HFFc6 (cell line): ENCODE measurements at places on chromosomes 7 and 10. TPM values are rescaled to one million over a fixed set of nuclear protein-coding genes. Genes with fewer than 3 reads are reported as not detected.

SDK1 gene
- total RNA-seq, result not detected in 3 replicates

GRCh38 chr7:143463556-143463955 is 14.1 kb upstream of the TAS2R41 start:
- no peak for DNase-seq

DNA sequence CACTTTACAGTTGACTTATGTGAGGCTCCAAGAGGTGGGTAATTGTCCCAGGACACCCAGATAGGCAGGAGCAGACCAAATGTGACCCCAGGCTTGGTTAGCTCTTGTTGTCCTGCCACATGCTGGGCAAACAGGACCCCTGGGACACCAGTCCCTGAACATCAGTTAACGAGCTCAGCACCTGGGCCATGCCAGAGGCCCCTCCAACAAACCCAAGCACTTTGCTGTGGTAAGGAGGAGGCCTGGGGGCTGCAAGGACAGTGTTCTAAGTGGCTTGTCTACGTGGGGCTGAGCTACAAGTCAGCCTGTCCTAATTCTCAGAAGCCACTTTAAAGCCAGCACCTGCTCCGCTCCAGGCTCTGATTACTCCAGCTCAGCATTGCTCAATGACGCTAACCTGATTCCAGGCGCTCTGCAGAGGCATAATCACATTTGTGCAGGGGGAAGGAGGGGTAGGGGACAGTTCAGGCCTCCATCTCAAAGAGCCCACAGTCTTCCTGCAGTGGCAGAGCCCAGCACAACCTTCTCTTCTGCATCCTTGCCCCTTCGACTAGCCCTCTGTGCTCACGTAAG is 57.2 kb downstream of the DDC start:
- DNase-seq, result no peak

DNA sequence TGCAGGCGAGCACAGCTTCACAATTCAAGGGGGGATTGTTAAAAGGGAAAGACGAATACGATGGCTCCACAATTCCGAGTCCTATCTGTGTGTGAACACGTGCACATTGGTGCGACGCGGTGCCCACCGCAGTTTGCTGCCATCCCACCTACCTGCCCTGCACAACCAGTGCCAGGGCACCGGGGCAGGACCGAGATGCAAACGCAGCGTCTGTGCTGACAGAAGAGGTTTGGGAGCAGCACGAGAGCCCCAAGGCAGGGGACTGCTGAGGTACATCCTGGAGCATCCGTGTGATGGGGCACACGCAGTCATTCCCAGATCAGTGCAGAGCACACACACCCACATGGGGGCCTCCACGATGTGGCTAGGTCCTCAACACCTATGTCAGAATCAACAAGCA is 221.3 kb downstream of the DNAJB6 start:
- no peak for DNase-seq

GRCh38 chr7:47914717-47915615 is 33.3 kb downstream of the PKD1L1 start:
- DNase-seq, result peak; percentile 1

DNA sequence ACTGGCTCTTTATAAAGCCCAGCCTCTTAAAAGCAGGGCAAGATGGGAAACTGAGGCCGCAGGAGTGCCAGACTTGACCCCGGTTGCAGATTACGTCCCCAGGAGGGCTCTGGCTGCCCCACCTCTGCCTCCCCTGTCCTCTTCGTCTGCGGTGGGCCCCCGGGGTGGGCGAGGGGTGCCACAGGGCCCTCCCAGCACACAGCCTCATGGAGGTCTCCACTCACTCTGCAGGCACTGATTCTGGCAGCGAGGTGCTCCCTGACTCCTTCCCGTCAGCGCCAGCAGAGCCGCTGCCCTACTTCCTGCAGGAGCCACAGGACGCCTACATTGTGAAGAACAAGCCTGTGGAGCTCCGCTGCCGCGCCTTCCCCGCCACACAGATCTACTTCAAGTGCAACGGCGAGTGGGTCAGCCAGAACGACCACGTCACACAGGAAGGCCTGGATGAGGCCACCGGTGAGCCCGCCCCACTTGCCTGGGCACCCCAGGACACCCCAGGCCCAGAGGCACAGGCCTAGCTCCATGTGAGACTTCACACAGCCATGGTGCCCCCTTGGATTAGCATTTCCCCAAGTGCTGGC is 39.4 kb upstream of the SLC29A3 start:
- no peak for DNase-seq

- peak; percentile 90 for DNase-seq
Observed at GRCh38 chr10:114623661-114624294, 34.3 kb downstream of the ABLIM1 start.

GRCh38 chr7:6476596-6477317 is 29.0 kb upstream of the DAGLB start:
- DNase-seq, result no peak

- DNase-seq, result peak; percentile 57
Observed at GRCh38 chr10:3623746-3624145, 161.3 kb downstream of the KLF6 start.

DNA sequence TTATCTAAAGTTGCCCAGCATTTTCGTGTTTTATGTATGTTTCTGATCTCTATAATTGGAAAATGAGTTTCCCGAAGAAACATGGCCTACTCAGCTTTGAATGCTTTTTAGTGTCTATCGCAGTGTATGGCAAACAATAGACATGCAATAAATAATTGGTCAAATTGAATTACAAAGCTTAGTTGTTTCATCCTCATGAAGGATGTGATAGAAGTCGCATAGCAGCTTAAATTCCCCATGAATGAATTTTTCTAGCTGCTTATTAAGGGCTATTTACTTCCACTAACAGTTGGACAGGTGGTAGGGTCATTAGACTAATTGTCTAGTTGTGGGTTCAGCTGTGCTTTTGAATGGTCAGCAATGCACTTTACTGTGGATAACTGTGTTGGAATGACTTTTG is 467.3 kb upstream of the MBL2 start:
- no peak for DNase-seq

DNA sequence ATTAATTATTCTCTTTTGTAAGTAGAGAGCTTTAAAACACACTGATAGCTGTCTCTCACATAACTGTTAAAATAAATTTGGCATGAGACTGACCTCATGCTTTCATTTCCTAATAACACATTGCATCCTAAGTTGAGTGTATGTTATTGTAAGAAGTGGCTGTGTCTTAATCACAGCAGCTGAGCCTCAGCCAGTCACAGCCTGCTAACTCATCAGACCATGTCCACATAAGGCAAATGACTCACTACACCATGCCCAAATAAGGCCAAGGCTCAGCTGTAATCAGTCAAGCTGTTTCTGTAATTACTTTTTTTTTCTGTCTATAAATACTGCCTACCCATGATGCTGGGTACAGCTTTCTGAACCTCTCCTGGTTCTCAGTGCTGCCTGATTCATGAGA is 860.9 kb downstream of the XPNPEP1 start:
- DNase-seq, result peak; percentile 17

- no peak for DNase-seq
Observed at GRCh38 chr10:53646525-53646924, 873.9 kb upstream of the MBL2 start.

DNA sequence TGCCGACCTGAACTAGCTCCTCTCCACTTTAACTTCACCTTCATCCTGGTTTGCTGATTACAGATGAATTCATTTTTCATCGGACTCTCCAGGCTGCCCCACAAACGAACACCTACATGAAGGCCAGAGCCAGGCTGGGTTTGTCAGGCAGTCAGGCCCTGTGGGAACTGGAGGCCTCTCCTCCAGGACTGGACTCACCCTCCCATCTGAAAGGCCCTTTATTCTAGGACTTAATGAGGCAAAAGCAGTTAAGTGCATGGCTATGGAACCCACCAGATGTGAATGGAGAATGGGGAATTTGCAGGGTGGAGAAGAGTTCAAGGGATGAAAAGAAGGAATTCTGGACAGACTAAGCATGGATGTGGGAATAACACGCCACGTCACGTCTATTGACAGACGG is 170.8 kb downstream of the ARHGAP12 start:
- no peak for DNase-seq

- no peak for DNase-seq
Observed at GRCh38 chr10:124592736-124593430, 131.3 kb downstream of the LHPP start.

- DNase-seq, result no peak
Observed at GRCh38 chr7:40003597-40003996, 53.5 kb downstream of the CDK13 start.

GRCh38 chr10:58266003-58266825 is 1.5 kb downstream of the IPMK start:
- DNase-seq, result peak; percentile 63

- DNase-seq, result no peak
Observed at GRCh38 chr7:98807068-98808048, 62.5 kb downstream of the TMEM130 start.

DNA sequence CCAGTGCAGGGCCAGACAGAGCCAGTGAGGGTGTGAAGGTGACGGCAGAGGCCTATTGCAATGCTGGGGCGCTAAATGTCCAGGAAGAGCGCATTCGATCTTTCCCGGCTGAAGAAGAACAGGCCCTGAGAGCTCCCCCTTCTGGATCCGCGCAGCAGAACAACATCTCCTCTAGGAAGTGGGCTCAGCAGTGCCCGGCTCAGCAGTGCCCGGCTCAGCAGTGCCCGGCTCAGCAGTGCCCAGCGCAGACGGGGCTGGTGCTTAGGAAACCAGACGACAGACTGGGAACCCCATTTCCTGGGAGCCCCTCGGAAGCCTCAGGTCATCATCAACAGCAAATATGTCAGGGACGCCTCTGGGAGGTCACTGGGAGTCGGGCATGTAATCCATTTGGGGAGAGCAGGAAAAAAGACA is 4.7 kb upstream of the NOS3 start:
- peak; percentile 41 for DNase-seq

GRCh38 chr7:88431882-88432281 is 125.2 kb upstream of the STEAP4 start:
- no peak for DNase-seq

DNA sequence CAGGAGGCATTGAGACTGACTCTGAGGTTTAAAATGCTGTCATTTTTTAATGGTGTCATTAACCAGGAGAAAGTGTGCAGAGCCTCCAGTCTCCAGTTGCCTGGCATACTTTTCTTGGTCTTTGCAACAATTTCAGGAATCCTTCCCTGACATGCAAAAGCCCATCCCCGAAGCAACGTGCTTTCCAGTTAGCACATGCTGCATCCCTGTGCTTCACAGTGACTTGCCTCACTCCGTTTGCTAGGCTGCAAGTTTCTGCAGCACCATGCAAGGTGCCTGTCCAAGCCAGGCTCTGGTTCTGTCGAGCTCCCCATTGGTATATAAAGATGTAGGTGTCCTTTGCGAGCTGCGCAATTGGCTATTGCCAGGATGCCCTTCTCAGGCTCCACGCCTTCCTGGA is 135.0 kb downstream of the GALNT17 start:
- DNase-seq, result no peak

GRCh38 chr10:76138286-76138685 is 706.9 kb downstream of the LRMDA start:
- no peak for DNase-seq

GRCh38 chr10:16952080-16952479 is 134.9 kb upstream of the RSU1 start:
- no peak for DNase-seq
